Activated CD4-positive, CD25-positive, alpha-beta regulatory T cell (primary cell): ENCODE measurements at places on chromosomes 6 and 20.

DNA sequence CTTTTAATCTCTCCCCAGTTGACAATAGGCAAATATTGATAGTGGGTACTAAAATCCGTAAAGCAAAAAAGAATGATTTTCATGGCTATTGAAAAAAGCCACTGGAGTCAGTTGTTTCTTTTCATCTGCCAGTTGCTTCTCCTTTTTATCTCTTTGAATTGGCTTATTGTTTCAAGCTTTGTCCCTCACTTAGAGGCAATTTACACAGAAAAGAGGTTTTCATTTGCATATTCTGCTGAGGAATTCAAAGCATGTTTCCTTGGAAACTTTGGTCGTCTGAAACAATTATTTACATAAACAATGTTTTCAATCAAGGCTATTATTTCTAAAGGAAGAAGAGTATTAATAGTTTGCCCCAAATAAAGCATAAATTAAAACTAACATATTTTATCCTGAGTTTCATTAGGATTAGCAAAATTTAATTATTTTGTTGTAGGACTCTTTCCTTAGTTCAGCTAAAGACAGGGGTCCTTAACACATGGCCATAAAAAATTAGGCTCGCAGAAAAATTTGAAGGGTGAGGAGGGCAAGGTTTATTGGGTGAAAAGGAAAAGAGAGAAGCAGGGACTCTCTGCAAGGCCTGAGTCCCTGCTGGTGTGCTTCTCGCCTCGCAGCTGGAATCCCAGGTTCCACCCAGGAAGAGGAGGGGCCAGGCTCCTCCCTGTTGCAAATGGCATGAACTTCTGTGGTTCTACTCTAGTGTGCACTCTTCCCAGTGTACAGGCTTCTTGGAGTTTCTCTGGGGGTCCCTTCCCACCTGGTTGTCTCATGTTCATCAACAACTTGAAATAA lies 138.8 kb upstream of the LAMA2 start:
- DNase-seq, result no peak

GRCh38 chr20:45938727-45939438 lies 4.4 kb downstream of the PCIF1 start:
- no peak for DNase-seq

GRCh38 chr20:21004386-21005076 lies 101.6 kb downstream of the LINC00237 start:
- no peak for DNase-seq

GRCh38 chr6:69868252-69868804 lies 2.0 kb downstream of the COL19A1 start:
- no peak for DNase-seq

DNA sequence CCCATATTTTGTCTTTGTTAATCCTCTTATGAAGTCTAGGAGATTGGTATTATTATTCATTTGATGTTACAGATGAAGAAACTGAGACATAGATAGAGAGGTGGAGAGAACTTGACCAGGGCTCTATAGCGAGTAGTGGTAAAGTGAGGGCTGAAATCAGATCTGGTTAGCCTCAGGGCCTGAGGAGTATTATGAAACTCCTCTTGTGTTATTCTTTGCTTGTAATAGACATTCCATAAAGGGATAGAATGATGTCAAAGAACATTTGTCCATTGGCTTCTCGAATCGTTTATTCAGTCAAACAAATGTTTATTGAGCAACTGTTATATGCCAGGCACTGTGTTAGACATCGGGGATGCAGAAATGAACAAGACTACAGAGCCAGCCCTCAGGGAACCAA lies at the start of gene IL22RA2:
Gene IL22RA2 (minus strand): TSS at position 144 of the 400 bp plus-strand sequence. CDS start 11,895 bp downstream, outside the sequence.
- no peak for DNase-seq

DNA sequence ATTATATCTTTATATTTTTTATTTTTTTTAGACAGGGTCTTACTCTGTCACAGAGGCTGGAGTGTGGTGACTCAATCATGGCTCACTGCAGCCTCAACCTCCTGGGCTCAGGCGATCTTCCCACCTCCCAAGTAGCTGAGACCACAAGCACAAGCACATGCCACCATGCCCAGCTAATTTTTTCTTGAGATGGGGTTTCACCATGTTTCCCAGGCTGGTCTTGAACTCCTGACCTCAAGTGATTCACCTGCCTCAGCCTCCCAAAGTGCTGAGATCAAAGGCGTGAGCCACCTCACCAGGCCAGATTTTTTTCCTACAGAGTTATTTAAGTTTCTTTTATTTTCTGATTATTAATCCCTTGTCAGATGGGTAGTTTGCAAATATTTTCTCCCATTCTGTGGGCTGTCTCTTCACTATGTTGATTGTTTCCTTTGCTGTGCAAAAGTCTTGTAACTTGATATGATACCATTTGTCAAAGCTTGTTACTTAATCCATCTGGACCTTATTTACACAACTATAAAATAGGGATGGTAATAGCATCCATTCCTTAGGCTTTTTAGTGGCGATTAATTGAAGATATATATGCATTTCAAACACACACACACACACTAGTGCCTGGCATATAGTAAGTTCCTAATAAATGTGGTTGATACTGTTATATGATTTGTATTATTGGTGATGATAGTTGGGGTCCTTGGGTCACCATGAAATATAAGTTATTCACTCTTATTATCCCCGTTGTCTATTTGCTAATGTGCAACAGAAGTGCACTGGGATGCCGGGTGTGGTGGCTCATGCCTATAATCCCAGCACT lies 187.1 kb downstream of the BCAS1 start:
- no peak for DNase-seq

DNA sequence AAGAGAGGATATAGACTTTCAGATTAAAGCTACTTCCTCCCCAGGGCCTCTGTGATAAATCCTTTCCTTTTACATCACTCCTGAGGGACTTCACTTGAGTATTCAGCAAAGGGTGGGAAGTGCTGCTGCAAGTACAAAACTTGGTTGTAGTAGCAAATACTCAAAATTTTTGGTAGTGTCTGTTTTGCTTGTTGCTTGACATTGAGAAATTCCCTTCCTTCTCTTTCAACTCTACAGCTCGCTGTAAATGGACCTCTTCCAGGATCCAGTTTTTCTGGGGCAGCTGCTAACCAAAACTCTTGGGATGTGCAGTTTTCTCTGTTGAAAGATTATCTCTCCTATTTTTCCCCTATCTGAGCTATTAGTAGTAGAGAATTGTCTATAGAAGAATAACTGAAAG lies 472.0 kb downstream of the CD109 start:
- DNase-seq, result no peak

GRCh38 chr6:45420909-45421708 lies 43.4 kb upstream of the SUPT3H start:
- DNase-seq, result no peak

- no peak for DNase-seq
Measured at GRCh38 chr6:31161216-31162126, 3.1 kb downstream of the TCF19 start.

DNA sequence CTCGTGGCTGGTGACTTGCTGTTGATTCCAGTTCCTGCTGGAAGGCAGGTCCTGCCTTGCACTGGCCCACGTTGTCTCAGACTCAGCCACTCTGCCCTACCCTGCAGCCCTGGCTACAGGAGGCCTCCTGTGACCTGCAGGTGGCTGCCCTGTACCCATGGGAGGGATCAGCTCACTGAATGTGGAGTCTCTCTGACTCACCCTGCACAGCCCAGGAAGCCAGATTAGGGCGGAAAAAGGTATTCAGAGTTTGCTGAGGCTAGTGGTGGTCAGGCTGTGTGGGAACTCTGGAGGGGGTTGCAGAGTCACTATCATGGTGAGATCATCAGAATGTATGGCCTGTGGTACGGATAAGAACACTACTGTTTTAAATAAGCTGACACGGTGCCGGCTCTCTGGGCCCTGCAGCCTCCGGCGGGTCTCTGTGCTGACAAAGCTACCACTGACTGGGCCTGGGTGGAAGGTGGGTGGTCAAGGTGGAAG lies 24.7 kb upstream of the PYGB start:
- no peak for DNase-seq

DNA sequence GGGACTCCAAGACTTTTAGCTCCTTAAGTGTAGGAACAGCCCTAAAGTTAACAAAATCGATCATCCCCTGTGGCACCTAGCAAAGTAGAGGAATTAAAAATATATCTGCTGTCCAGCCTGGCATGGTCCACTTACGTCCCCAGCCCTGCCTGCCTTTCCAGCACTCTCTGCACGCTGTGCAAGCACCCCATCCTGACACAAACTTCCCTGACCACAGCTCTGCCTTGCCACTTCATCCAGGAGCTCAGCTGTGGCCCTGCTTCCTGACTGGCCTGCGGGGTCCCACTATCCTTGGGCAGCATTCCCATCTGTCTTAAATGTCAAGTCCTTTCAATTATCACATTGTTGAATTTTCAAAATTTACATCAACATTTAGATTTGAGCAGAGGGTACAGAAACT lies 39.0 kb downstream of the BLOC1S5 start:
- DNase-seq, result no peak

DNA sequence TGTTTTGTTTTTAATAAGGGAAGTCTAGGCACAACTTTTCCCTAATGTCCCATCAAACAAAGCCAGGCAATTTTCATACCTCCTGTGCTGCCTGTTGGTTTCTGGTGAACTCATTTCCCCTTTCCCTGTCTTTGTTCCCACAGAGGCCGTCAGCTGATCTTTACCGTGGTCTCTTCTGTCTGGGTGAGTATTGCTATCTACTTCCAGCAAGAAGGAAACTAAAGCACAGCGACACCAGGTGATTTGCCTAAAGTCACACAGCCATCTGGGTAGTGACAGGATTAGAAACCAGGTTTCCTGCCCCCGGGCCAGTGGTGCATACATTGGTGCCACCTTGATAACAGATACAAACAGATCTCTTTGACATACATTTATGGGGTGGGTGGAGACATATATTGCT lies 59.6 kb downstream of the RAB44 start:
- DNase-seq, result no peak

DNA sequence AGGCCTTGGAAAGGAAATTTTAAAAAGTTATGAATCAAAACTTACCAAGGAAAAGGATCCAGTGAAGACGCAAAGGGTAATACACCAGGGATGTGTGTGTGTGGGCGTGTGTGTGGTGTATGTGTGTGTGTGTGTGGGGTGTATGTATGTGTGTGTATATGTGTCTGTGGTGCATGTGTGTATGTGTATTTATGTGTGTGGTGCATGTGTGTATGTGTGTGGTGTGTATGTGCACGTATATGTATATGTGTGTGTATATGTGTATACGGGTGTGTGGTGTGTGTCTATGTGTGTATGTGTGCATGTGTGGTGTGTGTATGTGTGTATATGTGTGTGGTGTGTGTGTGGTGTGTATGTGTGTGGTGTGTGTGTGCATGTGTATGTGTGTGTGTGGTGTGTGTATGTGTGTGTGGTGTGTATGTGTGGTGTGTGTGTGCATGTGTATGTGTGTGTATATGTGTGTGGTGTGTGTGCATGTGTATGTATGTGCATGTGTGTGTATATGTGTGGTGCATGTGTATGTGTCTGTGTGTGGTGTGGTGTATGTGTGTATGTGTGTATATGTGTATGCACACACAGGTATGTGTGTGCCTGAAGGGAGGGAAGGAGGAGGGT lies 176.1 kb upstream of the SUPT3H start:
- no peak for DNase-seq

GRCh38 chr20:52801628-52802006 lies 170.5 kb upstream of the TSHZ2 start:
- DNase-seq, result no peak

GRCh38 chr6:140441256-140441655 lies 1066.8 kb upstream of the CITED2 start:
- DNase-seq, result no peak

DNA sequence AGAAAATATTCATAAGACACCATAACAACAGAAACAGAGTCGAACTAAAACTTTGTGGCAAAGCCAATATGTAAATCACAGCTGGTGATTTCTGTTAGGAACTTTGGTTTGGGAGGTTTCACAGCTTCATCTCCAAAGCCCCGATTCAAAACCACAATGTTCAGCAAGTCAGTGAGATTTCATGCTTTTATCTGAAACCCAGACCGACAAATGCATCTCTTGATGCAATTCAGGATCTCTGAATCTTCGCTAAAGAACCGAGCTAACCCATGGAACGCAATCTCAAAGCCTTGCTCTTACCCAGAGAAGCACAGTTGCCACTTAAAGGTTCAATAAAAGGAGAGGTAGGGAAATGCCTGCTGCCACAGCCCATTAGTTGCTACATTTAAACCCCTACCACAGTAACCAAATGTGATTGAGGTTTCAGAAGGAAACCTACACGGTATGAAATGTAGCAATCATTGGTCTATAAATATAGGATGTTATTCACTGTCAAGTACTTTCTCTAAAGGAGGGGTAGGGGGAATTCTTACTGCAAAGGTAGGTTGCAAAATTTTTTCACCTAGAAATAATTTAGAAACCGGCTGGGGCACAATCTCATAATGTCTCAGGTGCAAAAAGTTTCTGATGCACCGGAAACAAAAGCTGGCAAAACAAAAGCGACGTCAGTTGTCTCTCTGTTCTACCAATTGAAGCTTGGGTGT lies 381.0 kb upstream of the ARID1B start:
- DNase-seq, result no peak

- no peak for DNase-seq
Measured at GRCh38 chr6:8670792-8671191, 235.4 kb upstream of the SLC35B3 start.

DNA sequence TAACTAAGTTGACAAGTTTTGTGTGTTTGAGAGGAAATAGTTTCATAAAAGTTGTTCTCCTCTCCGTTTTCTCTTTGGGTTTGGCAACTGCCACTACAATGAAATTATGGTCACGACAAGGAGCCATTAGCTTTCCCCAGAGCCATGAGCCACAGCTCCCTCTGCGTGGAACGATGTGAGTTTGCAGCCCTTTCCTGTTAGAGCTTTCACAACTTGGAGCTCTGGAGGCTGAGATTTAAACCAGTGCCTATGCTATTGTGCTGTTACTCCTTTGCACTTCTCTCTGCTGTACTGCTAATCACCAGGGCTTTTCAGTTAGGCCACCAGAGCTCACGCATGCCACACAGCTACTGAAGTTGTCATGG lies 29.3 kb upstream of the TXNDC5 start:
- DNase-seq, result no peak
